Right renal pelvis (tissue), 4 donors: ENCODE measurements at places on chromosomes 1 and 21. TPM values are rescaled to one million over a fixed set of nuclear protein-coding genes. Genes with fewer than 3 reads are reported as not detected.

Gene RGS8
- polyA plus RNA-seq: not detected

Gene NOS1AP
- polyA plus RNA-seq: 9.7 TPM

Gene TCEA3
- polyA plus RNA-seq: 31.1 TPM

Gene SSR2
- 421 TPM for polyA plus RNA-seq

Gene BSND
- 5.1 TPM for polyA plus RNA-seq

Gene SMIM1
- polyA plus RNA-seq: 13.8 TPM

Gene WNT3A
- polyA plus RNA-seq: 0.22 TPM

Gene ZMYND12
- polyA plus RNA-seq: 5.6 TPM

Gene NBPF6
- not detected for polyA plus RNA-seq

Gene MARCKSL1
- 517 TPM for polyA plus RNA-seq

- no peak for DNase-seq
Observed at GRCh38 chr21:39776589-39776988, 31.6 kb downstream of the IGSF5 start.

GRCh38 chr1:26848941-26849774 lies 13.8 kb upstream of the SFN start:
- DNase-seq: no peak

GRCh38 chr1:231310391-231310934 lies 27.2 kb downstream of the EXOC8 start:
- no peak for DNase-seq

GRCh38 chr1:17822741-17823426 lies 67.8 kb downstream of the ACTL8 start:
- no peak for DNase-seq

DNA sequence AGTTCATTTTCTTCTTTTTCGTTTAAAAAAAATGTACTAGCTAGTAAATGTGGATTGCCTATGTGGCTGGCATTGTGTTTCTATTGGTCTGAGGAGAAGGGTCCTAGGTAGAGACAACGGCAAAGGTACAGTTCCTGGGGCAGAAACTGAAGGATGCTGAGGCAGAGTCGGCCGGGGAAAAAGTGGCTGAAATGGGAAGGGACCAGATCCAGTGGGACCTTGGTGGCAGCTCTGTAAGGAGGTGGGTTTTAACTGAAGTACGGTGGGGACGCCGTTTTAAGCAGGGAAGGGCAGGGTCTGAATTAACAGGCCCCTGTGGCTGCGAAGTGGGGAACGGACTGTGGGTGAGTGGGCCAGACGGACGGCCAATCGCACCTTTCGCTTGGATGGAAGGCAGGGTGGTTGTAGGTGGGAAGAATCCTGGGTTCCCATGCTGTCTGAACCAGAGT lies 420 bp upstream of the VPS13D start:
- DNase-seq: no peak

GRCh38 chr1:181541947-181542346 lies 58.6 kb downstream of the CACNA1E start:
- DNase-seq: no peak

- no peak for DNase-seq
Observed at GRCh38 chr21:18630446-18630845, 226.9 kb upstream of the TMPRSS15 start.

- no peak for DNase-seq
Observed at GRCh38 chr1:167614851-167615250, 15.2 kb upstream of the RCSD1 start.

DNA sequence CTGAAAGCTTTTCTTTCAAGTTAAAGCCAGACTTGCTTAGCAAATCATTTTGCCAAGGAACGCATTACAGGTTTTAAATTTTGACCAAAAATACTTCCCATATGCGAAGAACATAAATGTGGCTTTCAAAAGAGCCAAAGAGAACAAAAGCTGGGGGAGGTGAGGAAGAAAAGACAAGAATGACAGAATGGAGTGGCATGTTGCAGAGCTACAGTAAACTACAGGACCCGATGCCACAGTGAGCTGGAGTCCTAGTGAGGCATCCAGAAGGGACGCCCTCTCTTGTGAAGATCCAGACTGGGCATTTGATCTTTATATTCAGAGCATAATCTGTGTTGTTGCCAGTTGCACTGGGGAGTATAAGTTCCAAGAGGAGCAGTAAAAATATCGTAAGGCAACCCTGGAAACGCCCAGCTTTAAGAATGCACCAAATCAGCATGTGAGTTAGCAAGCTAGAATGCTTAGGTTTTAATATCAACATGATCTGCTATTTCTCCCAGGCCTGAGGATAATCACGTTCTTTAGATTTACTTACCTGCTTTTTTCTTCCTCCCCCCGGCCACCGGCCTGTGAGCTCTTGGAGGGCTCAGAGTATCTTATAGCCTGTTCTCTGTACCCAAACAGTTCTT lies 48.4 kb upstream of the HOOK1 start:
- DNase-seq: no peak

DNA sequence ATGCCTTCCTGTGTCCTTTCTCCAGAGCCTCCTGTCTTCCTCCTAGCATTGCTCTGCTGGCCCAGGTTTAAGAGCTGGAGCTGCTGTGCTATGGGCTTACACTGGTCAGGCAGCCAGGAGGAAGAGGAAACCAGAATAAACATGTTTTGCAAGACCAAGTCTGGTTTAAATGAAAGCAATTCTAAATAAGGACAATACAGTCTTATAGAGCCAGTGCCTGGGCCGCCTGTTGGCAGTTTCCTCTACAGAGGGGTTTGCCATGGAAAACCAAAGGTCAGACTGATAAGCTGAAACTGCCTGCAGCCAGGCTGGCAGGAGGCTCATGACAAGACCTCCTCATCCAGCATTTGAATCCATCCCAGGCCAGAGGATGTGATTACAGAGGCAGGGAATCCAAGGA lies 92.9 kb upstream of the FGGY start:
- DNase-seq: no peak

DNA sequence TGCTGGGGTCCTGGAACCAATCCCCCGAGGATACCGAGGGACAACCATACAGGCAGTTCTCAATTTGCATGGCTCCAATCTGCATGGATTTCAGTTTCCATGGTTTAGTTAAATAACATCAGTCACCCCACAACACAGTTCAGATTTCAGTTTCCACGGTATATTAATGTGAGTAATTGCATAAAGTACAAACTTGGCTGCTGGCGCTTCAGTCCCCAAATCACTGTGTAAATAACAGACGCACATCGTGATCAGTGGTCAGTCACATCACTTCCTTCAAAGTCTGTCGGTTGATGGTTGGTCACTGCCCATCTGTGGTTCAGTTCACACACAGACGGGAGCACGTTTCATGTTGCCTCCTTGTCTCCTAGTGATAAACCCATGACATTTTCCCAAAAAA lies 66.4 kb upstream of the LPGAT1 start:
- DNase-seq: no peak

GRCh38 chr1:91729621-91730358 lies 156.2 kb downstream of the TGFBR3 start:
- DNase-seq: no peak

DNA sequence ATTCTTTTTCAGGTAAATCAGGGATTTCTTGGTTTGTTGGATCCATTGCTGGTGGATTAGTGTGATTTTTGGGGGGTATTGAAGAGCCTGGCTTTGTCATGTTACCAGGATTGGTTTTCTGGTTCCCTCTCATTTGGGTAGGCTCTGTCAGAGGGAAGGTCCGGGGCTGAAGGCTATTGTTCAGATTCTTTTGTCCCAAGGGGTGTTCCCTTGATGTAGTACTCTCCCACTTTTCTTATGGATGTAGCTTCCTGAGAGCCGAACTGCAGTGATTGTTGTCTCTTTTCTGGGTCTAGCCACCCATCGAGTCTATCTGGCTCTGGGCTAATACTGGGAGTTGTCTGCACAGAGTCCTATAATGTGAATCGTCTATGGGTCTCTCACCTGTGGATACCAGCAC lies 17.6 kb upstream of the CCSAP start:
- no peak for DNase-seq

GRCh38 chr1:37034121-37035013 lies at the start of gene GRIK3:
GRIK3 (minus strand) TSS chr1:37034515; CDS start chr1:37034108, 407 bp downstream.
- DNase-seq: no peak

- DNase-seq: peak; percentile 61
Observed at GRCh38 chr1:58903514-58904298, 119.9 kb upstream of the JUN start.

GRCh38 chr1:33836911-33837310 lies 27.0 kb upstream of the HMGB4 start:
- DNase-seq: no peak

GRCh38 chr1:51733793-51734522 lies 117.1 kb downstream of the OSBPL9 start:
- no peak for DNase-seq

DNA sequence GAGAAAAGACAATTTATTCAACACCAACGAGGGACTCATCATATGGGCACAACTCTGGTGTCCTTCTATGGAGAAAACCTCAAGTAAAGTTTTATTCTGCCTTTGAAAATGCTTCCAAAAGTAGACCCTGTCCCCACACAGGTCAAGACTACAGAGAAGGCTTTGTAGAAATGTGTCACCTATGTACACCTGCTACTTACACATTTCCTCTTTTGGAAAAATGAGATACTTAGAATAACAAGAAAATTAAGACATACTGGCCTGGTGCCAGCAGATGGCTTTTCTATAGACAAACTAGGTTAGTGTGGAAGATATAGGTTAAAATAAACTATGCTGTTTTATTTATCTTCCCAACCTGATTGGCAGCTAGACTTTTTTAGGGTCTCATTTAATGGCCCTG lies 13.6 kb downstream of the POGK start:
- DNase-seq: no peak

DNA sequence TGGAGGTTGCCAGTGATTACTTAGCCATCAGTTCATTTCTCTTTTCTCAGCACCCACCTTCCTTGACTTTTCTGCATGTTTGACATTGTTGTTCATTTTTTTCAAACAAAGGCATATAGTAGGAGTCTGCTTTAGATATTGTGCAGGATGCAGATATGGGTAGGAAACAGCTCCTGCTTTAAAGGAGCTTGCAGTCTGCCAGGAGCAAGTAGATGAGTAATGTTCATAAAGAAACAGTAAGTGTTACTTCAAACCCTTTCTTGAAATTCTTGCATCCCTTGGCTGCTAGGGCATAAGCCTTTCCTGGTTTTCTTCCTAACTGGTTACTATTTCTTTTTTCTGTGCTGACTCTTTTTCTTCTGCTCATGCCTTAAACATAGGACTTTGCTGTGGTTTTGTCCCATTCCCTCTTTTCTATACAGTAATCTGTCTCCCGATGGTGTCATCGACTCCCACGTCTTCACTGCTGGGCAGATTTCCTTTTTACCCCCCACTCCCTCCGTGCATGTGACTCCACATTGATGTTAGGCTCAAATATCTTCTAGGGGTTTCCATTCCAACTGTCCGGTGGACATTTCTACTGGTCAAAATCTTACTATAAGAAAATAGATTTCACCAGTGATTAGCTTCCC lies 20.4 kb downstream of the PTGFRN start:
- no peak for DNase-seq

- no peak for DNase-seq
Observed at GRCh38 chr1:23434260-23434775, 9.8 kb upstream of the TCEA3 start.

DNA sequence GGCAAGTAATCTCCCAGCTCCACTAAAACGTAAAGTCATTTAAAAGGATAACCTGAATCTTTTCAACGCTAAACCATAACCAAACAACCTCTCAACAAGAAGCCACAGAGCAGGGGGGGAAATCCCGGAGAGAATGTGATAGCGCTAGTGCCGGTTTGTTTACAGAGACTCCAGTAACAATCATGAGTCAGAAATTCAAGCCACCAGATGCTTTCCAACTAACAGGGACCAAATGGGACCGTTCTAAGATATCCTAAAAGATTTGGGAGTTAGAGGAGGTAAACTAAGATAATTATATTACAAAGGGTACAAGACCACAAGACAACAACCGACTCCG lies 825 bp downstream of the DCAF8 start:
- DNase-seq: no peak

DNA sequence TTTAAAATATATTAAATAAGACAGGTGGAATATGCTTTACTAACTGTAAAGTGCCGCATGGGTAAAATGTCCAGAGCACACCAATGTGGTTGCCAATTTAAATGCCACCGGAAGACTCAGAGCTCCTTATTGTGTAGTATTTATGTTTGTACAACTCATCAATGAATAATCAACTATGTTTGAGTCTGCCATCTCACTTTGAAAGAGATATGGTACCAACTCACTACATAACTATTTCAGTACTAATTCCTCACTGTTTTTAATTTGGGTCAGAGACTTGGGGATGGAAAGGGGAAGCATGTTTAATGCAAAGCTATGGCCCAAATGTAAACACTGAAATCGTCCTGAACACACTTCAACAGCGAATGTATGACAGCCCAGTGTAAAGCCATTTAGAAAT lies 144.8 kb downstream of the NR5A2 start:
- DNase-seq: no peak

- DNase-seq: no peak
Observed at GRCh38 chr1:77889671-77890070, 1.2 kb downstream of the NEXN start.

- no peak for DNase-seq
Observed at GRCh38 chr1:16926491-16927073, 4.9 kb downstream of the CROCC start.

DNA sequence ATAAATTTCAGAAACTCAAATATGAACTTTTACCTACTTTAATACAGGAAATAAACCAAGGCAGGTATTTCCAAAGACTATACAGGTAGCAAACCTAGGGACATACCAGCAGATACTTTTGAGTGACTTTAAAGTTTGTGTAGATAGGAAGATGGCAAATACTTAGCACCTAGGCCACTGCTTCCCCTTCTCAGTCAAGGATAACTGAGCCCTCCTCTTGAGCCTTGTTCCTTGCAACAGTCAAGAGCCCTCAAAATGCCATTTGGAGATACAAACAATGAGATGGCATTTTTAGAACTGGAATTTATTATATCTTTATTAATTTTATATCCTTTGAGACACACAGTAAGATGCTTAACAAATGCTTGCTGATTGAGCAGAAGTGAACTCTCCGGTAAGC lies 65.9 kb downstream of the LPGAT1 start:
- no peak for DNase-seq

DNA sequence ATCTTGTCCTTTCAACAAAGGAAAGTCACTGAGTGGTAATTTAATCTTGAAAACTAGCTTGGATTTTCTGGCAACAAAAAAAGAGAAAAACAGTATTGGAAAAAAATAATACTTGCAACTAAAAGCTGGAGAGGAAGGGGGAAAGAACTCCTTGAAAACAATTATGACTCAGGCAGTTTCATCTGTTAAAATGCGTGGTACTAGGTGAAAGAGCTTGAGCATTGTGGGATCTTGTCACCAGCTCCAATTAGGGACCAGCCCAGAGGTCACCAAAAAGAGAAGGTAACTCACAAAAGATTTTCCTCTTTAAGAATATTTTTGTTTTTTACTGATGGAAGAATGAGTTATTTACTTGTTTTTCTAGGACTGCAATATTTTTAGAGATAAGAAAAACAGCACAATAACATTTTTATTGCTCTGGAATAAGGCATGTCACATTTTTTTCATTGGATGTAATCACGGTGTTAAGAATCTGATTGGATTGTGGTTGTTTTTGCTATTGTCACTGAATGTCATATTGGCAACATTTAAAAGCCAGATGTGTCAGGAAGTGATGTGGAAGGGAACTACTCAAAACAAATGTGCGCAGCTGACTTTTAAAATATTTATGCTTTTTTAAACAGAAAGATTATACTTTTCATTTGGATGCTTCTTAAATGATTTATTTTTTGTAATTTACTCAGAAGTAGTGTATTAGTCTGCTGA lies 78.5 kb upstream of the ADAMTS5 start:
- DNase-seq: no peak
